NCI-H1092 treated with DMSO at 0.1 percent for 48 hours (cell line): ENCODE measurements at places on chromosomes 3 and 15.

DNA sequence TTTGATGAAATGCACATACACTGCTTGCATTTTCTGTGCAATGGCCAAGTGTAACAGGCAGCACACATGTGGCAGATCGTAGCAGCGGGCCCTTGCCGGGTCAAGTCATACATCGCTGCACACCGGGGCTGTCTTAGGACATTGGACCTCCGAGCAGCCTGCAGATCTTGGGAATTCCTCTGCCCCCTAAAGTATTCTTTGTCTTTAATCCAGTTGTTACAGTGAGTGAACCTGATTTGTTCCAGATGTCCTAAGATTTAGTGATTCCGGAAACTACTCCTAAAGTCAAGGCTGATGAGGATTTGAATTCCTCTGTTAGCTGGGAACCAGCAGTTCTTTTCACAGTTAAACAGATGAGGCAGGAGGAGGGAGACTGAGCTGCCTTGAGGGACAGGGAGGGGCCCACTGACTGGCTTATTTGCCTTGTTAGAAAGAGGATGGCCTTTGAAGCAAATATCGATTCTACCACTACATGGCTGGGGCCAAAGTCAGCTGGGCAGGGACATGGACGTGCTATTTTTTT is 190.7 kb upstream of the CTDSPL start:
- DNase-seq = no peak

DNA sequence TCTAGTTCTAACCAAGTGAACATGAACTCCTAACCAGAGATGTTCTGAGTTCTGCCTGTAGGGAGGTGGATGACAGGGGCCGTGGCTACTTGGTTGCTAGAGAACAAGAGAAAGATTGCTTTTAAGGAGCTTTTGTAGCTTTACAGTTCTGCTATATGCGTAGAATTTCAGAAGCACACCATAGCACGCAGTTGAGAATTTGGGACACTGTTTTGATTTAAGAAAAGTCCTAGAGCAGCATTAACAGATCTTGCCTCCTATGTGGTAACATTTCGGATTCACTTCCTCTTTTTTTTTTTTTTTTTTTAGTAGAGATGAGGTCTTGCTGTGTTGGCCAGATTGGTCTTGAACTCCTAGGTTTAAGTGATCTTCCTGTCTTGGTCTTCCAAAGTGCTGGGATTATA is 181.7 kb downstream of the TCF12 start:
- no peak for DNase-seq

- no peak for DNase-seq
Measured at GRCh38 chr15:77226652-77227051, 155.7 kb upstream of the TSPAN3 start.

- DNase-seq = no peak
Measured at GRCh38 chr15:72196409-72197040, 1.1 kb downstream of the GRAMD2A start.

DNA sequence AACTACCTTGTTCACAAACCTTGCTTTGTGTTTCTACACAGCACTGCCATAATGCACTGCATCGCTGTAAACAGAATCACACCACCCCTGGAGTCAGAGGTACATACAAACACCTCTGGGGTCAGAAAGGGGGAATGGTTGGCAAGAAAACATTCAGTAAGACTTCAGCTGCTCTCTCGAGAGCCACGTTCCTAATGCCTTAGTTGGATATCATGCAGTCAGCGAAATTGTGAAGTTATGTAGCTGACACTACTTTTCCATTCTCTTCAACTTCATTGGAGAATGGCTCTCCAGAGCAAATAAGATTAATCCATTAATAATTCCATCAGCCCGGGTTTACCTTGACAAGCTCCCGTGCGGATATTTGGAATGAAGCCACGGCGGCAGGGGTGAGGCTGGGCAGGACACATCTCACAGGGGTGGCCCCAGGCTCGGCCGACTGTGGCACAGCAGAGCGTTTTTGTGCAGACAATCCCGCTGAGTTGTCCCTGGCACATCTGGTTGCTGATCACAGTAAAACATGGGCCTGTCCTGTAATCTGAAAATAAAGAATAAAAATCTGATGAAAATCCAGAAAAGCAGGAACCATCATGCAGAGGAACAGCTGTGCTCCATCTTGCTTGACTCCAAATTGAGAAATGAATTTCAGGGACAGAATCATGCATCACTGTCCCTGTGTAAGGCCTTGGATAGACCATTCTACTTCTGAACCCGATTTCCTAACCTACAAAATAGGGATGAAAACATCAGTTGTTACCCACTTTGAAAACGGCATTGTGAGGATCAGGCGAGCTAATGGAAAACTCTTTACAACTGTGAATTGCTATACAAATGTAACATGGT is 108.0 kb downstream of the FBN1 start:
- DNase-seq = no peak

GRCh38 chr3:117450026-117450425 is 740.4 kb downstream of the TUSC7 start:
- DNase-seq = no peak

DNA sequence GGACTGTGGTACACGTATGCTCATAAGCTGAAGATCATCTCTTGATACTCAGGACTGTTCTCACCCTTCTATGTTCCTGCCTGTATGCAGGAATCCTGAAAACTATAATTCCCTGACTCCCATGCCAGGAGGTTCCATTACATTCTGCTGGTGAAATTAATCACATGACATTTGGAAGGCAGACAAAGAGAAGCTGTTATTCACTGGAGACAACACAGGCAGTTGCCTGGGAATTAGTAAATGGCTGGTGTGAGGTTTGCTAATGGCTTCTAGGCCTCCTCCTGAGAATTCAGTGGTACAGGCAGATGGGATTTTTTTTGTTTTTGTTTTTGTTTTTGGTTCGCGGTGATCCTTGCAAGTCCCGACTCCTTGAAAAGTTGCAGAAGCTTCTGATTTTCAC is 91.4 kb downstream of the CTNNB1 start:
- no peak for DNase-seq

DNA sequence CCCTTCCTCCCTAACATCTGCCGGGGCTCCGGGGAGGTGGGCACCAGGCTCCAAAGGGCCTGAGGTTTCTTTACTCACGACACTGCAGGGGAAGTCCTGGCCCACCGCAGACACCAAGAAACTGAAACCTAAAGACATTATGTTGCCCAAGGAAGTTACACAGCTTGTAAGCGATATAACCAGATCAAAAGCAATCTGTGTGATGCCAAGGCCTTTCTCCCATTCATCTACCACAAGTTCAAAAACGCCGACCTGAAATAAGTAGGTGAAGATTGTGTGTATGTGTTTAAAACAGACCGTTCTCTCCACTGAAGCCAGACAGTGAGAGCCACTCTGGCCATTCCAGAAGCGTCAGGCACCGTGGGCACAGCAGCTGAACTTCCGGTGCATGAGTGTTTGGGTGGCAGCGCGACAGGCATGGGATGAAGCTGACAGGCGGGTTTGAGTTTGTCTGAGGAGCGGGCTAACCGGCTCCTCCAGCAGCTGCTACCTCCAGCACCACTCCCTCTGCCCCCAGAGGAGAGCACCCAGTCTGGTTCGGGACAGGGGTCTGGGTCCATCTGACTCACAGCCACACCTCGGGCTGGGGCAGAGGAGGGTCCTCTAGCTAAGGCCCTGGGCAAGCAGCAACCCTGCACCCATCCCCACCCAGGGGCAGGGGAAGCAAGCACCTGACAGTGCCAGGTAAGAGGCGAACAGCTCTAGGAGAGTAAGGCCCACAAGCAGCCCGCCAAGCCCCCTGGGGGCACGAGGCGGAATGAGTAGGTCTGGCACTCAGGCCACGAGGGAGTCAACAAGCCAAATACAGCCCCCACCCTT is 1.3 kb downstream of the TNK2 start:
- DNase-seq = peak; percentile 26

GRCh38 chr15:82177291-82178010 is 85.1 kb downstream of the EFL1 start:
- DNase-seq = no peak

GRCh38 chr3:167732313-167733065 is 2.2 kb downstream of the PDCD10 start:
- no peak for DNase-seq

DNA sequence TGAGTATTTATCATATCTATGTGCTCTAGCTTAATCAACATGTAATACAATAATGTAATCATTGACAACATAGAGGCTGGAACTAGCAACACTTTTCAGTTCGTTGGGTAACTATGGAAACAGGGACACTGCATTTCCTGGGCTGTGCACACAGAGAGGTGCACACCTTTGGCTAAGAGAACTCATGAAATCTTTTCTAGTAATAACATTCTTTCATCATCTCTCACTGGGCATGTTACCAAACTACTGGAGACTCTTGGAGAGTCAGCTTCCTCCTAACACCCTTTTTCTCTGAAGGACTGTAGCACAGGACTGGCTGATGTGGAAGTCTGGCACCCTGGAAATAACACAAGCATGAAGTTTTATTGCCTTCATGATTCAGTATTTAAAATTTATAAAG is 135.6 kb downstream of the KCNMB2 start:
- no peak for DNase-seq

DNA sequence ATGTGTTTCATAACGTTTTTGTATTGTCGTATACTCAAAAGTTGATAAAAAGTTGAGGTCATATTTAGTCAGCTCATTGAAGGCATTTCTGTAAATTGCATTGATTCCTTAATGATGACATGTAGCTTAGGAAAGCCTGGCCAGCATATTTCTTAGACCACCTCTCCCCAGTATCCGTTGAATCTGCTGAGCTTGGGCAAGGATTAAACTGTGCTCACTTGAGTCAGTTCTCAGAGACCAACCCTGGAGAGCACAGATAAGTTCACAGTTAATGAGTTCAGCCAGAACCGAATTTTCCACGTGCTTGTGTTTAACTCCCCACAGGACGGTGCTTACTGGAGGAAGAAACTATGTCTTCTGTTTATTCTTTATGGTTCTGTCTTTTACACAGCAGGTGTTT is 132.7 kb downstream of the SLC25A26 start:
- DNase-seq = no peak

DNA sequence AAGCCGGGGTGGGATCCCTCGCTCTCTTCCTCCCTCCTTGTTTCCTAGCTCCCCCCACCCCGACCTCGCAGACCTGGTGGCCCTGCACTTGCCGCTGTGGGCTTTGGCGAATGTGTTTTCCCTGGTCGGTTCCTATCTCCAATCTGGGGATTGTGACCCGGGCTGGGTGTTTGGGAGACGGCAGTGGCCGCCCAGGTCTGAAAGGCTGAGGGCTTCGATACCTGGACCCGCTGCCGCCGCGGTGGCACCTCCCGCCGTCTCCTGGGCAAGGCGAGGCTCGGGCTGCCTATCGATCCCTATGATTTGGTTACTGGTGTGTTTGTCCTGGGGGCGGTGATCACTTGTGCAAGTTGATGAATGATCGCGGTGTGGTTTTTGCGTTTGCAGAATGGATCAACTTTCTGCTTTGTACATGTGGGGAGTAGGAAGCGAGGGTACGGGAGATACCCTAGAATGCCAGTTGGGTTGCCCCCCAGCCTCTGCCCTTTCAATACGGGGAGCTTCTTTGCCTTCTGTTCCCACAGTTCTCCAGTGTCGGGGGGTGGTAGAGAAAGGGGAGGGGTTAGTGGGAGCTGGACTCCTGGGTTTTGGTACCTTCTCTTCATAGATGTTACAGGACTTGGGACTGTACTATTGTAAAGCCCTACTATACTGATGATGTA is 3.0 kb downstream of the BBX start:
- DNase-seq = no peak

DNA sequence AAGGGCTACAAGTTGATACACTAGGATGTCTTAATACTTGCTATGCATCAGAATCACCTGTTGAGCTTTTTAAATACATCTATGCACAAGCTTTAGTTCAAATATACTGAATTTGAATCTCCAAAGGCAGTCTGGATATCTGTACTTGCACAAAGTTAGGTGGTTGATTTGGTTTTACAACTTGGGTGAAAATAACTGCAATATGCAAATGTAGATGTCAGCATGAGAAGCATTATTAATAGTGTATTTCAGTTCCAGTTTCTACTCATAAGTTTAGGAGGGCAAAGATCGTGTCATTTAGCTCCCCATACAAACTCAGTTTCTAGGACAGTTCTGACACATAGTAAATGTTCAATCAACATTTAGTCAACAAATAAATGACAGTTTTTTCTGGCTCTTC is 25.6 kb downstream of the IQCB1 start:
- DNase-seq = no peak

DNA sequence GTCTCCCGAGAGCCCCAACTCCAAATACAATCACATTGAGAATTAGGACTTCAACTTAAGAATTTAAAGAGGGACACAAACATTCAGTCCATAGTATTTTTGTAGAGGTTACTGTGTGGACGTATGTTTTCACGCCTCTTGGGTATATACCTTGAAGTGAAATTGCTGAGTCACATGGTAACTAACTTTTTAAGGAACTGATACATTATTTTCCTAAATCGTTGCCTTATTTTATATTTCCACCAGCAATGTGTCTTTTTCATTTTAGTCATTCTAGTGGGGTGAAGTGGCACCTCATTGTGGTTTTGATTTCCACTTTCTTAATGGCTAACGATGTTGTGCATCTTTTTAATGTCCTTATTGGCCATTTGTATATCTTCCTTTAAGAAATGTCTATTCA is 11.8 kb downstream of the PARP15 start:
- no peak for DNase-seq

DNA sequence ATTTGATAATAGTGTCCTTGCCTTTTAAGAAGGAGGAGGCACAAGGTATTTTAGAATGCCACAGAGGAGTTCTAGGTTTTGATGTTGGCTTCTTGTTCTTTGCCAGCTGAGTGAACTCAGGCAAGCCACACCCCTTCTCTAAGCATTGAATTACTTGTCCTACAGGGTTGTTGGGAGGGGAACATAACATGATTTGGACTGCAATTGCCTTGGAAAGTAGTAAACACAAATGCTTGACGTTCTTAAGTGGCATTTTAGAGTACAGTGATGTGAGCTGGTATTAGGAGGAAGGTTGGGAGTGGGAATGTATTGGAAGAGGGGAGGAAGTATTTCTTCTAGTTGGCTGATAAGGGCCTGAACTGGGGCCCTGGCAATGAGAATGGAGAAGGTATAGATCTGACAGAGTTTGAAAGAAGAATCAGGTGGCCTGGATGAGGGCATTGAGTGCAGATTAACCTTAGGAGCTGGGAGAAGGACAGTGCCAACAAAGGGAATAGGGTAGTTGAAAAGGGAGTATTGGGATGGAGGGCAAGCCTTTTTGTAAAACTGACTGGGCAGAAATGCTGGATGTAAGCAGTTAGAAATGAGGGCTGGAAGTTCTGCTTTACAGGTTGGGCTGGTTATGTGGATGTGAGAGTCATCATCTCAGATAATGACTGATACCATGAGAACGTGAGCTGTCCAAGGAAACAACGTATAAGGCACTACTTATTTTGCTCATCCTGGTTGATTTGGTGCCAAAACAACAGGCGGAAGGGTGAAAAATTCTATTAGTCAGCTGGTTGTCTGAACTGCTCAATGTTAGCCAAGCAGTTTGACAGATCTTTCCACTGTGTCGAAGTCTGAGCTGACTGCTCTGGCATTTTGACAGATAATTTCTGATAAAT is 16.7 kb downstream of the KAT2B start:
- DNase-seq = no peak

- DNase-seq = no peak
Measured at GRCh38 chr15:77035999-77036471, 34.9 kb downstream of the TSPAN3 start.

DNA sequence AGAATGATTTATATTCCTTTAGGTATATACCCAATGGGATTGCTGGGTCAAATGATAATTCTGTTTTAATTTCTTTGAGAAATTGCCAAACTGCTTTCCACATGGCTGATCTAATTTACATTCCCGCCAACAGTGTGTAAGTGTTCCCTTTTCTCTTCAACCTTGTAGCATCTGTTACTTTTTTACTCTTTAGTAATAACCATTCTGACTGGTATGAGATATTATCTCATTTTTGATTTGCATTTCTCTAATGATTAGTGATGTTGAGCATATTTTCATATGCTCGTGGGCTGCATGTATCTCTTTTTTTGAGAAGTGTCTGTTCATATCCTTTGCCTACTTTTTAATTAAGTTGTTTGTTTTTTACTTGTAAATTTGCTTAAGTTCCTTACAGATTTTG is 1264.2 kb downstream of the OTOL1 start:
- no peak for DNase-seq
